ENCODE measurements at places on chromosomes 7 and 10.

- DNase-seq = no peak
These were observed 399.5 kb upstream of the FOXK1 start for GRCh38 chr7:4282434-4283223.

- no peak for DNase-seq
These were observed 20.3 kb downstream of the CHAT start for GRCh38 chr10:49634069-49634660.

DNA sequence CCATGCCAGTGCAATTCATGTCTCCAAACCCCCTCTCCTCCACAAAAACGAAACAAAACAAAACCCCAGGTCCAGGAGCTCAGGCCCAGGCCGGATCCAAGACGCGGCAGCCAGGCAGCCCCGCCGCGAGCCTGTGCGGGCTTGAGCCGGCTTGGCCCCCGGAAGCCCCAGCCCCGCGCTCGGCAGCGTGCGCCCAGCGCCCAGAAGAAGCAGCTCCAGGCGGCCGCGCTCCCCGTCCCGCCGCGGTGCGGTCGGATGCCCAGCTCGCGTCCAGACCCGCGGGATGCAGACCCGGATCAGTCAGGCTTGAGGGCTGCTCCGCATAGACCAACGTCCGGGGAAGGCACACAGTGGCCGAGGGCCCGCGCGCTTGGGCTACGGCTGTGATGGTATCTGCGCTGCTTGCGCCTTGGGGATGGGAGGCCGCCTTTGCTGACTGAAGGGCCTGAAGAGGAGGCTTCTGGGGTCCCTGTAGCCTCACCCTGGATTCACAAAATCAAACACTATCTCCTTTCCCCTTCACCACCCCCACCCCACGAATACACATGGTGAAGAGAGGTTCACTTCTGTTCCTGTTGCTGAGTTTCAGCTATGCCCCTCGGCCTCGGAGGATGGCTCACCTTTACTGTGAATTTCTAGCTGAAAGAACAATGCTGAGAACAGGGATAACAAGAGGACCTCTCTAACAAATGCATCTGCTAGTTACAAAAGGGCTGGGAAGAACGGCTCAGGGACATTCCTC, 79.9 kb upstream of the EN2 start:
- no peak for DNase-seq

DNA sequence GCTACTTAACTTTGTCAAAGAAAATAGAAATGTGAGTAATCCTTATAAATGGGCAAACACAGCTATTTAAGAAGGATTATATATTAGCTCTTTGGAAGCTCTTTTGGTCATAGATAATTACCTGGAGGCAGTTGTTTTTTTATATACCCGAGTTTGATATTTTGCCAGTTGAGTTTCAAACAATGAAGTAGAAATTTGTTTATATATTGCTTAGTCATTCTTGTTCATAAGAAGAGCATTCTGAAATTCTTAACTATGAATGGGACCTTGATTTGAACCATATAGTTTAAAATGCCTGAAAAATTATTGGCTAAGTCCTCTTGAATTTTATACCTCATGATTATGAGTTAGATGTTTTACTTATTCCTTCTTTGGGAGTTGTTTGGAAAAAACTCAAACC, 36.4 kb downstream of the MINPP1 start:
- no peak for DNase-seq

DNA sequence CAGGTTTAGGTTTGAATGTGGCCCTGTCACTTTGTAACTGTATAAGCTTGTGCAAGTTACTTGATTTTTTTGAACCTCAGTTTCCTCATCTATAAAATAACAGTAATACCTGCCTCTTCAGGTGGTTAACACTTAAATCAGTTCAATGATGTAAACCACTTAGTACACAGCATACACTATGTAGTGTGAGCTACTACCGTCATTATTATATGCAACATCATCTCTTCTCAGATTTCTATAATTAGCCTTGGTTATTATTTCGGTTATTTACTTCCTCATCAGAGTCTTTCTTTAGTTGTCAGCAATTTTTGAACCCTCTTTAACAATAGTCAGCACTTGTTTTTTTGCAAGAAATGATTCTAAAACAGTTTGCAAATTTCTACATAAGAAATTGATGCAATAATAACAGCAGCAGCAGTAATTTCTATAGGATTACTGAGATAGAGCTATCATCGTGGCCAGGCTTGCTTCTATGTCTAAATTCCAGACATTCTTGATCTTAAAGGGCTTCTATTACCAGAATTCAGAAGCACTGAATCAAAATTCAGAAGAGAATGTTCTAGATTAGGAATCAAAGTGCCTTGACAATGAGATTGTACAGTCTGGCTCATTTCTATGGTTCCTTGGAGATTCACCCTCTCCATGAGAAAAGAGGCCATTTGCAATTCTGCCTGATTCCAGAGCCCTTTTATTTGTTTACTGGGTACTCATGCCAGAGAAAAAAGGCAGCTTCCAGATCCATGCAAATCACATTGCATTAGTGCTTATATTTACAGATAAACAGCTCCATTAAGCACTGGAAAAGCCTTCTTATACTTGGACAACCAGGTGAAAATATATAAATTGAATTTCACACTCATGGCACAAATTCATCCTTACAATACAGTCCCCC, 25.0 kb upstream of the WDR11 start:
- no peak for DNase-seq

DNA sequence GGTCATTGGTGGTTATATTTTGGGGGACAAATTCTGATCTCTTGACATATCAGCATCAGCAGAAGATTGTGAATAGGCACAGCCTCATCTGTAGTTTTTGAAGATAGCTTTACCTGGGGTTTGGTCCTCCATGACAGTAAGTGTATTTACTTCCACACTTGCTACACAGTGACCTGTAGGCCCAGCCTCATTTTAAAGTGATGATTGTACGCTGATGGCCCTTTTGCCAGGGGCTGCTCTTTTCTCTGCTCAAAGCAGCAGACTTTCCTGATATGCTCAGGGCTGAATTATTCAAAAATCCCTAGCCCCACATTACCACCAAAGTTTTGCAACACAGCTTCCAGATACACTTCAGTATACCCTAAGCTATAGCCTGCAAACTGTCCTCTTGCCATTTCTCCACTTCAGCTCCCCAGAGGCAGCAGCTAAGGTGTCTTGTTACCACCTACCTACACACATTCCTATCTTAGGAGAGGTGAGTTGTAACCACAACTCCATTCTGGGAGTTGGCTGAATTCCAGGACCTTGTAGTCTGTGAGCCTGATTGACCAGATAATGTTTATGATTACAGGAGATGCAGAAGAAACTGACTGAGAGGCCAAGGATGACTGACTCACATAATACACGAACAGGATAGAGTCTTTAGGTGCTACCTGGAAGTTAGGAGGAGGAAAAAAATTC, 6.0 kb downstream of the ASB4 start:
- DNase-seq = no peak

- no peak for DNase-seq
These were observed 11.1 kb downstream of the H2BK1 start for GRCh38 chr7:151198945-151199848.

DNA sequence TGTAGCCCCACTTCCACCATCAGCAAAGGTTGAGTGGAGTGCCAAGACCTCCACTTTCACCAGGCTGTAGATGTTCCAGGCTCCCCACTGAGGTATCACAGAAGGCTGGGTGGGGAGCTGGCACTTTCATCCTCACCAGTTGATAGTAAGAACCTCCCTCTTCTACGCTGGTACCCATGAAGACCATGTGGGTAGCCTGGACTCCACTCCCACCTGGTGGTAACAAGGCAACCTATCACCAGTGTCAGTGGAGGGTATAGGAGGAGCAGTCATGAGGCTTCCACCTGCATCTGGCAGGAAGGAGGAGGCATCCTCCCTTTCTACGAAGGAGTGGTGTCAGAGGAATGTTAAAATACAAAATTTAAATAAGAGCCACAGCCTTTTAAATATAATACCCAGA, 4.4 kb downstream of the SMIM30 start:
- peak; percentile 27 for DNase-seq

Data from hematopoietic multipotent progenitor cell treated with erythropoietin and hydrocortisone succinate and interleukin-3 and kit ligand, for 6 days (in vitro differentiated cells).